ENCODE measurements at places on chromosomes 1 and 21. TPM values are rescaled to one million over a fixed set of nuclear protein-coding genes. Genes with fewer than 3 reads are reported as not detected.

GRCh38 chr1:58310469-58310868, 236.1 kb downstream of the OMA1 start:
- no peak overlapping the region for H3K27ac ChIP-seq
- H3K4me3 ChIP-seq: no peak overlapping the region
- H3K36me3 ChIP-seq: no peaks in the 10 kb centered on the region
- DNase-seq: no peak

DNA sequence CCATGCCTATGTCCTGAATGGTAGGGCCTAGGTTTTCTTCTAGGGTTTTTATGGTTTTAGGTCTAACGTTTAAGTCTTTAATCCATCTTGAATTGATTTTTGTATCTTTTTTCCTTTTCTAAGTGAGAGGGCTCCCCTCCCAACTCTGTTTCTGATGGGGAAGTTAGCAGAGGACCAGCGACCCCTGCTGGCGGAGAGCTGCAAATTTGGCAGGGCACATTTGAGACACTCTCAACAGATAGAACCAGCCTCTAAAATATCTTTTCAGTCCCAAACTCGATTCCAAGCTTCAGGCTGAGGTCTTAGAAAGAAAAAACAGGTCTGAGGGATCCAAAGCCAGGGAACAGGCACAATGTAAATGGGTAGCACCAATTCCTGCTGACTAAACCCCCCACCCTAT, 32.5 kb downstream of the LRRC3 start:
- H3K4me1 ChIP-seq: no peaks in the 10 kb centered on the region
- H3K4me3 ChIP-seq: no peak overlapping the region
- H3K36me3 ChIP-seq: peaks cover 8% of the 10 kb centered on the region

GRCh38 chr1:223081181-223081994, 61.7 kb downstream of the TLR5 start:
- peaks cover 30% of the 10 kb centered on the region for H3K4me1 ChIP-seq
- peaks cover 13% of the 10 kb centered on the region for H3K27me3 ChIP-seq
- no peak overlapping the region for H3K27ac ChIP-seq

DNA sequence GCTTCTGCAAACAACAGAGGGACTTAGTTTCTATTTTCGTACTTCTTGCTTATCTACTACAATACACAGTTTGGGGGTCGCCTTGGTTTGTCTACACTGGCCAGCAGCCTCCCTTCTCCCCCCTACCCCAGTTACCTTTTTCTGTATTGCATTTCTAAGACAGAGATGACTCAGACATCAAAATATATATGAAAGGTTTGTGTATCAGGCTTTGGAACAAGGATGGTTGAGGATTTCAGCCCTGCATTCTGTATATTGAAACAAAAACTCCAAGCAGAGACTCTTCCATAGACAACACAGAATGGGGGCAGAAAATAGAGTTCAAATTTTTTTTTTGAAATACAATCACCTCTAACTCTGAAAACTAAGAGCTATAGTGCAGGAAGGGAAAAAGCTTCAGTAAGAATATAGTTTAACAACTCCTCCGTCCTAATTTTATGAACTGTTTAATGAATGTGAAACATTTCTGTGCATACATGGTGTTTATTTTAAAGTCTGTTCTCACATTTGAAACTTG, 1.9 kb downstream of the SAMD13 start:
- no peak overlapping the region for H3K27ac ChIP-seq
- H3K36me3 ChIP-seq: peaks cover 3% of the 10 kb centered on the region
- DNase-seq: no peak
- H3K4me3 ChIP-seq: no peak overlapping the region
- H3K4me1 ChIP-seq: peaks cover 31% of the 10 kb centered on the region
- H3K27me3 ChIP-seq: peaks cover 2% of the 10 kb centered on the region

HLX gene
- 1.4 TPM for total RNA-seq

GRCh38 chr1:75861831-75862230, 65.1 kb downstream of the MSH4 start:
- H3K27me3 ChIP-seq: no peaks in the 10 kb centered on the region
- no peaks in the 10 kb centered on the region for H3K36me3 ChIP-seq
- H3K4me3 ChIP-seq: no peak overlapping the region
- DNase-seq: no peak

DNA sequence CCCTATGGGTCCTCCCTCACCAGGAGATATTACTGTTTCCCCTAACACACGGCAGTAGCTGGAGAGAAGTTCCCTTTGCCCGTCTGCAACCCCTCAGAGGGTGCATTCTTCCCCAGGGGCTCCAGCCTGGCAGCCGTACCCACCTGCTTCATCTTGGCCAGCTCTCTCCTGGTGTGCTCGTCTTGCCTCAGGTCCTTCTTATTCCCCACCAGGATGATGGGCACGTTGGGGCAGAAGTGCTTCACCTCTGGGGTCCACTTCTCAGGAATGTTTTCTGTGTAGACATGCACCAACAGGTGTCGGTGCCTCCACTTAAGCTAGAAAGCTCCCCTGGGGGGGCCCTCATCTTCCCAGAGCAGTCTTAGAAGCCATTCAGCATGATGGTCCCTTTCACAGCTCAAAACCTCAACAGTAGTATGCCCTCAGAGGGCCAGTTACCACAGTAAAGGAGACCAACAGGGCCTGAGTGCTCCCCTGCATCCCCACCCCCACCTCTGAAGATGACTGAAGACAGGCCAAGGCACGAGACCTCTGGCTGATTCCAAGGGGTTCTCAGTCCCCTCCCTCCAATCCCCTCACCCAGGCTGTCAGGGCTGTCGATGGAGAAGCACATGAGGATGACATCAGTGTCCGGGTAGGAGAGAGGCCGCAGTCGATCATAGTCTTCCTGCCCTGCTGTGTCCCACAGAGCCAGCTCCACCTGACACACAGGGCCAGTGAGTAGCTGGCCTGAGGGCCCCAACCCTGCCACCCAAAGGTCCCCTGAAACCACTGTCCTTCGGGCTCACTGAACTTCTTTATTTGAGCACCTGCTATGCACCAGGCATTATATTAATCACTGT, 4.3 kb downstream of the RHOC start:
- peaks cover 30% of the 10 kb centered on the region for H3K27me3 ChIP-seq
- H3K4me1 ChIP-seq: peaks cover 71% of the 10 kb centered on the region
- peak overlapping the region; percentile 78 for H3K4me3 ChIP-seq
- no peak for DNase-seq
- H3K36me3 ChIP-seq: peaks cover 41% of the 10 kb centered on the region
- H3K27ac ChIP-seq: peak overlapping the region; percentile 57

DNA sequence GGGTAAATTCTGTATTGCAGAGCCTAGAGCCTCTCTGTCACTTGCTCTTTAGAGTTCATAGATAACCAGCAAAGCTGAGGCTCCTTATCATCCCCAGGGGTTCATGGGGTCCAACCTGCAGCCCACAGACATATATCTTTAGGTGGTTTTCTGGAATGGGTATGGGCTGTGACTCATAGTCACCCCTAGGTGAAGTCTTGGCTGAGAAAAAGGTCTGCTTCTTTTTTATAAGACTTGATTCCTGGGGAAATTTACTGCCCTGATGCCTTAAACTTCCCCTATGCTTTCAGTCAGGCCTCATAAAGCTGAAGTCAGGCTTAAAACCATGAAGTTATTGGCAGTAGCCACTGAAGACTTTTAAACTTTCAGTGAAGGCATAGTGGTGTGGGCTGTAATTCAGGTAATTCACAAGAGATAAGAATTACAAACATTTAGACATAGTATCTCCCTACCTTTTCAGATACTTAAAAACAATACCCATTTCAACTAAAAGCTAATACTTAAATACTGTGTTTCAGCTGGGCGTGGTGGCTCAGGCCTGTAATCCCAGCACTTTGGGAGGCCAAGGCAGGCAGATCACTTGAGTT, 46.8 kb downstream of the MACO1 start:
- no peak overlapping the region for H3K4me3 ChIP-seq
- H3K36me3 ChIP-seq: no peaks in the 10 kb centered on the region
- DNase-seq: no peak
- H3K27me3 ChIP-seq: peaks cover 3% of the 10 kb centered on the region
- H3K4me1 ChIP-seq: no peaks in the 10 kb centered on the region

CELA3B gene
- total RNA-seq: not detected

GRCh38 chr1:55670331-55671082, 455.3 kb upstream of the USP24 start:
- no peak overlapping the region for H3K4me3 ChIP-seq
- H3K36me3 ChIP-seq: no peaks in the 10 kb centered on the region
- no peak for DNase-seq
- H3K27ac ChIP-seq: no peak overlapping the region
- no peaks in the 10 kb centered on the region for H3K4me1 ChIP-seq
- H3K27me3 ChIP-seq: peaks cover 2% of the 10 kb centered on the region

CLCNKB gene
- 0.59 TPM for total RNA-seq

DNA sequence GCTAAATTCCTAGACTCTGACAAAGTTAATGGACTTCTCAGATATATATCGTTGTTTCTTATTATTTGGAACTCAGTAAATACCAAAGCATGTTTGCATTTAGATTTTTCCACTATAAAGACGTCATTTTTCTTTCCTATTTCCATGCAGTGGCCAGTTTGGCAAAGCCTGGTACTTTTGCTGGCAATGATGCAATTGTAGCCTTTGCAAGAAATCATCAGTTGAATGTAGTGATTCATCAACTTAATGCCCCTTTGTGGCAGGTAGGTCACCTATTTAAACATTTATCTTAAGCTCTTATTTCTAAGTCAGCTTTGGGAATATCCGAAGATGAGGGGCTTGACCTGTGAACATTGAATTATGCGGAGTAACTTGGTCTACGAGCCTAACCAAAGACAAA, 12.0 kb downstream of the OTUD3 start:
- H3K4me3 ChIP-seq: no peak overlapping the region
- H3K4me1 ChIP-seq: peaks cover 8% of the 10 kb centered on the region
- H3K36me3 ChIP-seq: peaks cover 23% of the 10 kb centered on the region
- no peaks in the 10 kb centered on the region for H3K27me3 ChIP-seq
- no peak overlapping the region for H3K27ac ChIP-seq

DNA sequence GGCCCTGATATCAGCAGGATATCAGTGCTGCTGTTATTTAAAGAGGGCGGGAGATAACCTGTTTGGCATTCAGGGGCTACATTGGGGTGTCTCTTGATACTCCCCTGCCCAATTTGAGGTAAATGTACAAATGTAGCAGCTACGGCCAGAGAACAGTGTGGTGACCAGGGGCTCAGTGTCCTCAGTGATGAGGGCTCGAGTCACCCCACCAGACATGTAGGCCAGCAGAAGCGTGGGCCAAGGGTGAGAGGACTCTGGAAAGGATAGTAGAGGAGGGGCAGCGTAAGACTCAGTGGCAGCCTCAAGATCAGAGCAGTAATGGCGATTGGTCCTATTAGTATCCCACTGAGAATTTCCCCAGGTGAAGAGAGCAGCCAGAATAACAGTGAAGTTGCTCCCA, 108.4 kb downstream of the XCL2 start:
- DNase-seq: no peak
- no peaks in the 10 kb centered on the region for H3K36me3 ChIP-seq
- no peak overlapping the region for H3K27ac ChIP-seq
- H3K27me3 ChIP-seq: peaks cover 2% of the 10 kb centered on the region
- H3K4me3 ChIP-seq: no peak overlapping the region

LCE1A gene
- total RNA-seq: not detected

SLAMF6 gene
- total RNA-seq: not detected

- H3K27ac ChIP-seq: no peak overlapping the region
- no peak overlapping the region for H3K4me3 ChIP-seq
- no peak for DNase-seq
- H3K27me3 ChIP-seq: peaks cover 1% of the 10 kb centered on the region
These were observed 28.8 kb upstream of the DIPK1A start for GRCh38 chr1:92989936-92990583.

DNA sequence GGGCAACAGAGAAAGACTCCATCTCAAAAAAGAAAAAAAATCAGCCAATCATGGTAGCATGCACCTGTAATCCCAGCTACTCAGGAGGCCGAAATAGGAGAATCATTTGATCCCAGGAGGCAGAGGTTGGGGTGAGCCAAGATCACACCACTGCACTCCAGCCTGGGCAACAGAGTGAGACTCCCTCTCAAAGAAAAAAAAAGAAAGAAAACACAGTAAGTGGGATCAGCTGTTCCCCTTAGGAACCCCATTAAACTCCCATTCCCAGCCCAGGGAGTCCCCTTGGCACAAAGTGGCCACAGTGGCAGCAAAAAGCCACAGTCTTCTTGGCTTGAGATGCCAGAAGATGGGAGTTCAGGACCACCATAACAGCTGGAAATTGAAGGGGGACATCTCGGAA, 9.1 kb downstream of the TMEM50B start:
- no peak overlapping the region for H3K27ac ChIP-seq
- H3K4me1 ChIP-seq: no peaks in the 10 kb centered on the region
- H3K4me3 ChIP-seq: no peak overlapping the region
- no peaks in the 10 kb centered on the region for H3K27me3 ChIP-seq
- H3K36me3 ChIP-seq: no peaks in the 10 kb centered on the region

LEFTY2 gene
- total RNA-seq: 0.26 TPM

HMGN1 gene
- 409 TPM for total RNA-seq

DNA sequence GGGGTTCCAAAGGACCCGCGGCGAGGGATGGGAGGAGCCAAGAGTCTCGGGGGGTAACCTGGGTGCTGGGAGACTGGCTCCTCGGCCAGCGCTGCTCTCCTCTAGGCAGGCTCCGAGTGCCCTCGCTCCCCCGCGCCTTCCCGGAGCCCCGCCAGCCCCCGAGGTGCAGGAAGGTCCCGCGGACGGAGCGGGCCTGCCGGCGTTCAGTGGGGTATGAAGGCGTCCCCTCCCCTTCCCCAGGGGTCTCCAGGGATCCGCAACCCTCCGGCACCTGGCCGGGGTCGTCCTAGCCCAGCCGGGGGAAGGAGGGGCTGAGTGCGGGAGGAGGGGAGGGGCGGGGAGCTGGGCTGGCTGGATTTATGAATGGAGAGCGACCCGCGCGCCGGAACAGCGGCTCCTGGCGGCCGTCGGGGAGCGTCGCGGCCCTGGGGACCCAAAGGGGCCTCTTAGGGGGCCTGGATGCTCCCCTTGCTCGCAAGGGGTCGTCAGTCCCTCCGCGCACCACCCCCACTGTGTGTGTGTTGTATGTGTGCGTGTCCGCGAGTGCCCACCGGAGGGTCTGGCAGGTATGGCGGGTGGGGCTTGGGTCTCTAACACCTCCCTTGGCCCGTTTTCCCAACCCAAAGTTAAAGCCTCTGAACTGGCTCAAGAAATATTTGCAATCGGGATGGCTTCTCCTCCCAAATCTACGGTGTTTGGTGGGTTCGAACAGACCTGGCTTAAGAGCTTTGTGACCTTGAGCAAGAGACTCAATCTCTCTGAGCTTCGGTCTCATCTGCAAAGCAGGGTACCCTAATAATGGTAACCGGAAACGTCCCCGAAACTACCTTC, 642 bp downstream of the HCRTR1 start:
- peaks cover 9% of the 10 kb centered on the region for H3K27me3 ChIP-seq
- H3K4me3 ChIP-seq: peak overlapping the region; percentile 71
- DNase-seq: peak; percentile 79
- no peak overlapping the region for H3K27ac ChIP-seq
- H3K36me3 ChIP-seq: peaks cover 5% of the 10 kb centered on the region
- peaks cover 21% of the 10 kb centered on the region for H3K4me1 ChIP-seq

DNA sequence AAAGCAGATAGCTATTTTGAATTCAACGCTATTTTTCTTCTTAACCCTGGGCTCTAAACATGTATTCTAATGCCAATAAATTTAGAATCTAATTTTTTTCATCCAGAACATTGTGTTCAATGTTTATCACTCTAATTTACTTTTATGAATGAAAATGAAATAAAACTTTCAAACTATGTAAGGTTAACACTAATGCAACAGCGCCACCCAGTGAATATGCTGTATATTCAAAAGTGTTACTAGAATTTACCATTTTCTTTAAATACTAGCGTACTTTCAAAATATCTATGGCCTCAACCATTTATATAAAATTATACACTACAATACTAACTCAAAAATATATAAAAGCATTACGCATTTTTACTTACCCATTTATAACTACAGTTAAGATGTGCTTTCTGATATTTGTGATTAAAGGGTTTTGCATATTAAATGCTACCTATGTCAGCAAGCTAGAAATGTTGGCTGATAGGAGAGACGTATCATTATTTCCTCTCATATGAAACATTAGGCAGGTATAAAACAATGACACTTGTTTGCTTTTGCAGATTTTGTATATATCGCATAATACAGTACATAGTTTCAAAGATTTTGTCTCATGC, 5.9 kb upstream of the NUF2 start:
- DNase-seq: peak; percentile 45
- H3K4me3 ChIP-seq: no peak overlapping the region

Data from endothelial cell (in vitro differentiated cells).